AG20443 (cell line): ENCODE measurements at places on chromosomes 6 and 20.

- DNase-seq, result no peak
Measured at GRCh38 chr6:62763125-62763912, 447.9 kb upstream of the FKBP1C start.

- DNase-seq, result peak; percentile 7
Measured at GRCh38 chr6:95364016-95364604, 213.2 kb upstream of the MANEA start.

GRCh38 chr6:158206740-158207421, 38.7 kb downstream of the GTF2H5 start:
- no peak for DNase-seq

- DNase-seq, result no peak
Measured at GRCh38 chr6:29967379-29968010, 25.2 kb downstream of the HLA-A start.

GRCh38 chr6:17458966-17459365, 65.6 kb downstream of the CAP2 start:
- no peak for DNase-seq

DNA sequence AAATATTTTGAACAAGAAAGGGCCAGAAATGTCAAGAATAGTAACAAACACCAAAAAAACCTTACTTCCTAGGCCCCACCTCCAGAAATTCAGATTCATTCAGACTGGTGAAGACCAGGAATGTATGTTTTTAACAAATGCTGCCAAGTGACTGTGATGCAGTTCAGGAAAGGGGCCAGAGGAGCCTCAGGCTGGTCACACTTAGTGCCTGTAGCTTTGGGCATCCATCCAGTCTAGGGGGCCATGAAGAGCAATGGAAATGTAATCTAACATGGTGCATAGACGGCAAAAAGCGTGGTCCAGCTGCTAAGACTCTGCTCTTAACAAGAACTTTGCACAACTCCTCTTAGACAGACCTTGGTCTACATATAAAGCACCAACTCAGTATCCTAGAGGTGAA, 7.1 kb downstream of the GJA1 start:
- DNase-seq, result no peak

GRCh38 chr6:46781478-46782378, 11.5 kb upstream of the MEP1A start:
- peak; percentile 37 for DNase-seq

GRCh38 chr20:10898552-10898951, 224.8 kb upstream of the JAG1 start:
- DNase-seq, result no peak

GRCh38 chr6:157267109-157267611, 56.2 kb downstream of the TMEM242 start:
- no peak for DNase-seq

GRCh38 chr6:111997078-111997852, 56.6 kb upstream of the CCN6 start:
- DNase-seq, result peak; percentile 83

GRCh38 chr6:151498327-151498726, 4.5 kb downstream of the CCDC170 start:
- DNase-seq, result no peak
